Mucosa of descending colon (tissue), 3 donors: ENCODE measurements at places on chromosomes 11 and 22.
A peak's percentile ranks its signal among the peaks of the same experiment; 100 is the strongest.

GRCh38 chr11:123740787-123741158 is 687 bp downstream of the ZNF202 start:
- DNase-seq: no peak

GRCh38 chr11:91981995-91982394 is 242.6 kb upstream of the FAT3 start:
- DNase-seq: peak; percentile 24

DNA sequence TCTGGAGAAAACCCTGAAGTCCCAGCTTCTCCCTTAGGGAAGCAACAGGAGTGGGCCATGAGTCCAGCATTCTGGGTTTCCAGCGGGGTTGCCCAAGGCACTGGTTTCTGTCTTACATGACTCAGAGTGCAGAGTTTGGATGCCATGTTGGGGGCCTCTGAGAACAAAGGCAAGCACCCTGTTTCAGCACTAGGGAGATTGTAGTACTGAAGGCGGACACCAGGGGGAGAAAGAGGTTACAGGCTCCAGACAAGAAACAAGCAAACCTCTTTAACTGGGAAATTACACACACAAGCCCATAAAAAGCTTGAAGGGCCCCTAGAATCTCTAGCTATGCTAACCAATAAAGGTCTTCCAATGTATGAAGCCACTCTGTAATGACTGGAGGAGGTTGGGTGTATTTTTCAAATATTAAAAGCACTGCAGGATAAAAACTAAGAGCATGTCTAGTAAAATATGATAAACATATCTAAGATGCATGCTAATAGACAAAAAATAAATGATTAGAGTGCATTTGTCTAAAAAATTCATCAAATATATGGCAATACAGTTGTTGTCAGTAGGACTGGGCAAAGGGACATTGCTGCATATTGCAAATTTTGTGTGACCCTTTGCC is 7.1 kb downstream of the MS4A6E start:
- DNase-seq: peak; percentile 30

GRCh38 chr11:72676861-72677341 is 2.7 kb upstream of the PDE2A start:
- DNase-seq: peak; percentile 73

GRCh38 chr11:57321388-57322255 is 3.1 kb downstream of the TNKS1BP1 start:
- peak; percentile 42 for DNase-seq
